Fibroblast of the conjunctiva (primary cell): ENCODE measurements at places on chromosomes 7 and 10.

- no peak for DNase-seq
Measured at GRCh38 chr7:100957832-100958421, 8.6 kb downstream of the MUC3A start.

DNA sequence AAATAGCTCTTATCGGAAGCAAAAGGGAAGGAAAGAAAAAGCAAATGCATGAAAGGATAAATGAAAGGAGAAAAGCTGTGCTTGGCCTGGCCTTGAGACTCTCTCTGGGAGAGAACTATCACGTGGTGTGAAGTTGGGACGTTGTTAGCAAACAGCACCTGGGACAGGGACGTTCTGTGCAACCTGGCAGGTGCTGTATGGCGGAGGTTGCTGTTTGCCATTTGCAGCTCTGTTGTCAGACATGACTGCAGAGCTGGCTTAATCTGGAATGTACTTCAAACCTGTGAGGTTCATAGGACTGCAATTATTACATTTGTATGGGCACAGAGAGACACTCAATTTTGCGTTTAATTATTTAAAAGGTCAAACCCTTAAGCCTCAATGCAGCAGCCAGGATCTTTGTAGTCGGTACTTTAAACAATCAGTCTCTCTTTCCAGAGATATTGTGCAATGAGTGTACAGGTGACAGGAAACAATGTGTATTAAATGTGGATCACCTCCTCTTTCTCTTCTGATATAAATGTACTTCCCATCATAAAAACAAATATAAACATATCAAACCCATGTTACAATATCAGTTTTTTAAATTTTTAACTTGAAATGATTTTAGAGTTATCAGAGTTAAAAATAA lies 800.5 kb upstream of the KCND2 start:
- DNase-seq: no peak

DNA sequence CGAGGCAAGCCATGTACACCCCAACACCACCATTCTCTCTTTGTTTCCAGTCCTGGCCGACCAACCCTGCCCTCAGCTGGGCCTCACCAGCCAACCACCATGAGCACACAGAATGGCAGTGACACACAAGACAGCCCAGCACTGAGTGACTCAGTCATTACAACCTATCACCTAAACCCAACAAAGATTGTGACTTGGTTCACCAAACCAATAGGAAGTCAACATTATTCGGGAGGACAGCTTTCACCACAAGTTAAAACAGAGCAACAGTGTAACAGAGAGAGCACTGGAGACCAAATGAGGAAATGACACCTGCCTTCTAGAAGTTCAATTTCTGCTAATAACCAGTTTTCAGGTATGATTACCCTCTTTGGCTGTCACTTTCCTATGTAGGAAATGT lies 72.1 kb downstream of the DNMBP start:
- DNase-seq: no peak

DNA sequence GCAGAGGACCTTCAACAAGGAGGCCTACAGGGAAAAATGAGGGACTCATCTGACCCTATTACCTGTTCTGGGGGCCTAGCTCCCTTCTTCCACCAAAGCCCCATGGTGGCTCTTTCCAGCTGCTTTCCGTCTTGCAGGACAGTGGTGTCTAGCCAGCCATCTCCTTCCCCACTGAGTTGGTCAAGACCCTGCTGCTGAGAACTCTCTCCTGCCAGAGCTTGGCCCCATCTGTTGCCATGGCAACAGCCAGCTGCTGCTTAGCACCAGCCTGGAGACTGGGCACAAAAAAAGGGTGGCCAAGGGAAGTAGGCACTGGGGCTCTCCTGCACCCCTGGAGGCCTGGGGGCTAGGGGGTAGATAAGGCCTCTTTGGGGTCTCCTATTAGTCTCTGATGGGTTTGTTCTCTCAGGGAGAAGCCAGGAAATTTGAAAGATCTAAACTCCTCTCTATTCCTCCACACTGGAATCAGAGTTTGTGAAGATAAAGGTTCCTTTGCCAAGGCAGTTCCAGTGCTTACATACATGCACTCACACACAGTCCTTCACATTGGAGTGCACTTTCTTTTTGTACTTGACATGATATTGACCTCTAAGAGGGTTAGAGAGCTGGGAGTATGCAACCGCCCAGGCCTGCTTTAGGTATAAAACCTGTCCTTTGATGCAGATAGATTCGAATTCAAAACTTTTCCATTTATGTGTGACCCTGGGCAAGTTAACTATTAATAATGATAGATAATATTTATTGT lies 15.8 kb downstream of the TSPAN33 start:
- DNase-seq: no peak

- DNase-seq: no peak
Measured at GRCh38 chr7:50362712-50363282, 58.3 kb downstream of the IKZF1 start.

GRCh38 chr10:3452683-3453361 lies 280.2 kb upstream of the PITRM1 start:
- DNase-seq: peak; percentile 94

DNA sequence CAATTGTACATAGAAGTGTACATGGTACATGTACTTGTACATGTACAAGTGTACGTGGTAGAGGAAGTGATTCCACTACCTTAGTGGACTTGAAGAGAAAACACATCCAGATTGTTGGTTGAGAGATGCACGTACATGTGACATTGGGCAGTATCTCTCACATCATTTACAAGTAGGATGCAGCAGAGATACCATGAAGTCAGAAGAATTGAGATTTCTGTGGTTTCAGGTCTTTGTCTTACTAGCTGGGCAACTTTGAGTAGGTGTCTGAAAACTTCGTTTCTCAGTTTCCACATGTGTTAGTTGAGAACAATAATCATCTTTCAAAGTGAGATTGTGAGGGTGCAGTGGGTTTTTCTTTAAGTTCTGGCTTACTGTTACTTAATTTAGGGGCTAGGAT lies 21.5 kb downstream of the CLDN12 start:
- DNase-seq: no peak

GRCh38 chr10:43816351-43817321 lies 168.0 kb upstream of the ZNF32 start:
- peak; percentile 20 for DNase-seq

DNA sequence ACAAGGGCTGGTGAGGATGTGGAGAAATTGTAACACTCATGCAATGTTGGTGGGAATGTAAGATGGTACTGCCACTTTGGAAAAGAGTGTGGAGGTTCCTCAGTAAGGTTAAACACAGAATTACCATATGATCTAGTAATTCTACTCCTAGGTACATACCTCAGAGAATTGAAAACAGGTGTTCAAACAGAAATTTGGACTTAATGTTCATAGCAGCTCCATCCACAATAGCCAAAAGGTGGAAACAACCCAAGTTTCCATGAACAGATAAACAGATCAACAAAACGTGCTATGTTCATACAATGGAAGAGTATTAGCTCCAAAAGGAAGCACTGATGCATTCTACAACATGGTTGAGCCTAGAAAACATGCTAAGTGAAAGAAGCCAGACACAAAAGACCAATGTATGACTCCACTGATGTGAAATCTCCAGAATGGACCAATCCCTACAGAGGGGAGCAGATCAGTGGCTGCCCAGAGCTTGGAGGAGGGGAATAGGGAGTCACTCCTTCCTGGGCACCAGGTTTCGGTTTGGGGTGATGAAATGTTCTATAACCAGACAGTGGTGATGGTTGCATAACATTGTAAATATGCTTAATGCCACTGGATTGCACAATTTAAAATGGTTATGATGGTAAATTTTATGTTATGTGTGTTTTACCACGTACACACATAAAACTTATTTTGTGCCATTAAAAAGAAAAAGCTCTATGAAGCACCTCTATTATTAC lies 5.7 kb upstream of the WDR86 start:
- peak; percentile 73 for DNase-seq

GRCh38 chr10:78416031-78417011 lies 382.7 kb downstream of the RPS24 start:
- no peak for DNase-seq

- no peak for DNase-seq
Measured at GRCh38 chr7:55517191-55517633, 55.1 kb downstream of the VOPP1 start.

DNA sequence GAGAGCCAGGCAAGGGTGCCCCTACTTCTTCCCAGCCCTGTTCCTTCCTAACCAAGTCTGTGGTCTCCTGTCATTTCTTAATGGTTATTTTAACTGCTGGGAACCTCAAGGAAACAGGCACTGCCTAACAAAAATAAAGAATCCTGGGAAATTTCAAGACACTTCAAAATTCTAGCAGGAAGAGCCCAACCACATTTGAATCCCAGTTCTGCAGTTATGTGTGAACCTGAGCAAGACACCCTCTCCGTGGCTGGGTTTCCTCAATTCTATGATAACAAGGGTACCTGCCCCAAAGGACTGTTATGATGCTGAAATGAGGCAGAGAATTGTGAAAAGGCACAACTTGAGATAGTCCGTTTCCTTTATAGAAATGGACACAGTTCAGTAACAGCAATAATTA lies 36.2 kb upstream of the DUSP5 start:
- DNase-seq: no peak

DNA sequence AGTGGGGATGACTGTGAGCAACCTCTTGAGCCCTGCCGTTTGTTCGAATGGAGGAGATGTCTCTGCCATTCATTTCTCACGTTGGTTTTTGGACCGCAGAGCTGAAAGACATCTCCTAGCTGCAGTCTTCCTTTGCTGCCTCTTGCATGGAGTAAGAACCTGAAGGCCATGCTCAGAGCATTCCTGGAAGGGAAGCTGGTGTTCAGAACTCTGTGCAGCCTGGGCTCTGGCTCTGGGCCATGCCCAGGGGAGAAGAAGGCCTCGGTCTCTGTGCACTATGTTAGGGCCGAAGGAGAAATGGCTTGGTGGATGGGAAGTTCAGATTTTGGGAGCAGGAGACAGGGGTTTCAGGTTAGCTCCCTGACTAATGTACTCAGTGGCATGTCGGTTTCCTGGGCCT lies 22.9 kb downstream of the SFTPD start:
- no peak for DNase-seq

- no peak for DNase-seq
Measured at GRCh38 chr7:16060502-16060901, 360.8 kb downstream of the CRPPA start.

DNA sequence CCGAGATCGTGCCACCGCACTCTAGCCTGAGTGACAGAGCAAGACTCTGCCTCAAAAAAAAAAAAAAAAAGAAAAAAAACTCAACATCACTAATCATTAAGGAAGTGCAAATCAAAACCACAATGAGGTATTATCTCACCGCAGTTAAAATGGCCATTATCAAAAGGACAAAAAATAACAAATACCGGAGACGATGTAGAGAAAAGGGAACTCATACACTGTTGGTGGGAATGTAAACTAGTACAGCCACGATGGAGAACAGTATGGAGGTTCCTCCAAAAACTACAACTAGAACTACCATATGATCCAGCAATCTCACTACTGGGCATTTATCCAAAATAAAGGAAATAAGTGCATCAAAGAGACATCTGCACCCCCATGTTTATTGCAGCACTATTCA lies 24.3 kb downstream of the GRK5 start:
- DNase-seq: no peak

DNA sequence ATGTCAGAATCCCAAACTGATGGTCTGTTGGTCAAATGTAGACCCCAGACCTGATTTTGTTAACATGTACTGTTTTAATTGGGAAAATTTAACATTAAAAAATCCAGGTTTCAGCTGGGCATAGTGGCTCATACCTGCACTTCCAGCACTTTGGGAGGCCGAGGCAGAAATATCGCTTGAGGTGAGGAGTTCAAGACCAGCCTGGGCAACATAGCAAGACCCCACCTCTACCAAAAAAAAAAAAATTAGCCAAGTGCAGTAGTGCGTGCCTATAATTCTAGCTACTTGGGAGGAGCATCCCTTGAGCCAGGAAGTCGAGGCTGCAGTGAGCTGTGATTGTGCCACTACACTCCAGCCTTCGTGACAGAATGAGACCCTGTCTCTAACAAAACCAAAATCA lies 15.9 kb upstream of the CAMK2G start:
- DNase-seq: no peak

- no peak for DNase-seq
Measured at GRCh38 chr10:33712825-33713224, 378.4 kb upstream of the NRP1 start.

DNA sequence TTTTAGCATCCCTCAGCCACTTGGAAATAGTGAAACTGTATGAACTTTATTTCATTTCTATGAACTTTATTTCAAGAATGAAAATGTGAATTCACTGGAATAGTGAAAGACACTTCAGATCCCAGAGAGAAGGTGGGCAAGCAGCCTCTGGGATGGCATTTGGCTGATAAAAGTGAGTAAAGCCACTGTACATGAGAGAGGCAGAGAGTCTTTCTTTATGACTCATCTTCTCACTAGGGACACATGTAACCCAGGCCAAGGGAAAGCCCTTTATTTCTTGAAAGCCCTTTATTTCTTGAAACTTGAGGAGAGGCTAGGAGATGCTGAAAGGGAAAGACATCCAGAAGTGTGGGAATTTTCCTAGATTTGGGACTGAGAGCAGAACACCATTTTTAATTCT lies 148.9 kb upstream of the SMIM30 start:
- DNase-seq: no peak

DNA sequence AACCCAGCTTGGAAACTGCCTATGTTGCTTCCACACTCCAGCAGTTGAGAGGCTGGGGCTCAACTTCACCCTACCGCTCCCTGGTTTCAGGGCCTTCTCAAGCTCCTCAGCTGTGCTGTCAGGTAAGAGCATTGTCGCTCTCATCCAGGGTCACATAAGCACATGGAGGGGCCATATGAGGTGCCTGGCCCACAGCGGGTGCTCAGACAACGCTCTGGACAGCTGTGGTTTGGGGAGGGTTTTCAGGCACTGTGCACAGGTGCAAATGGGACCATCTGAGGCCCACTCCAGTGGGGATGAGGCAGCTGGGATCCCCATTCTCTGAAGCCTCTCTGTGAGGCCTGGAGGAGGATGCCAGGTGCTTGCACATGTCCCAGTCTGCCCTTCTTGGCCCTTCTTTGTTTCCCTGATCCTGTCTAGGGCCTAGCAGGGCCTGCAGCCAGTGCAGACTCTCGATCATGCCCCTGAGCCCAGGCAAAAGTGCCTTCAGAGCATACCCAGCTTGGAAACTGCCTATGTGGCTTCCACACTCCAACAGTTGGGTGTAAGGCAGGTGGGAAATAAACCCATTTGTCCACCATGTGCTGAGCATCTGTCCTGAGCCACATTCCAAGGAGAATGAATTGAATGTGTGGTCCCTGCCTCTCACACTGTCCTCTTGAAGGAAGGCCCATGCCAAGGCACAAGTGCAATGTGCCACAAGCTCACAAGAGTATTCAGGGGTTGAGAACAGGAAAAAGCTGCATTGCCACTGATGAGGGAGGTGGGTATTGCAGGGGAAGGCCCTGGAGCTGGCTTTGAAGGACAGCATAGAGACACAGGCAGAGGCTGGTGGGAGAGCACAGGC lies 40.3 kb downstream of the VSTM4 start:
- no peak for DNase-seq

DNA sequence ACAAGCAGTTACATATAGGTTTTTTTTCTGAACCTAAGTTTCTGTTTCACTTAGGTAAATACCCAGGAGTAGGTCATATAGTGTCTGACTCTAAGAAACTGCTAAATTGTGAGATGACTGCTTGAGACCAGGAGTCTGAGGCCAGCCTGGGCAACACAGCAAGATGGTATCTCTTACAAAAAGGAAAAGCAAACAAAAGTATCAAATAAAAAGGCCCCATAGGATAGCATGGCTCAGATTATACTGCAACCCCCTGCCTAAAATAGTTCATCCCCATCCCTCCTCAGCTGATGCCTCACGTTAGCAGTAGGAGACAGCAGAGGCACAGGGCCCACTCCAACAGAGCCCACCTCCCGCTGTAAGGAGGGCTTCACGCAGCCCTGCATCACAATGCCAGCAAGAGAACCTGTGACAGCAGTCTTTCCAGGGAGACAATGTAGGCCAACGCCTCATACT lies 90.3 kb downstream of the SRPK2 start:
- DNase-seq: no peak
